Breast epithelium (tissue), 4 donors: ENCODE measurements at places on chromosomes 3 and 15. TPM values are rescaled to one million over a fixed set of nuclear protein-coding genes. Genes with fewer than 3 reads are reported as not detected.

DNA sequence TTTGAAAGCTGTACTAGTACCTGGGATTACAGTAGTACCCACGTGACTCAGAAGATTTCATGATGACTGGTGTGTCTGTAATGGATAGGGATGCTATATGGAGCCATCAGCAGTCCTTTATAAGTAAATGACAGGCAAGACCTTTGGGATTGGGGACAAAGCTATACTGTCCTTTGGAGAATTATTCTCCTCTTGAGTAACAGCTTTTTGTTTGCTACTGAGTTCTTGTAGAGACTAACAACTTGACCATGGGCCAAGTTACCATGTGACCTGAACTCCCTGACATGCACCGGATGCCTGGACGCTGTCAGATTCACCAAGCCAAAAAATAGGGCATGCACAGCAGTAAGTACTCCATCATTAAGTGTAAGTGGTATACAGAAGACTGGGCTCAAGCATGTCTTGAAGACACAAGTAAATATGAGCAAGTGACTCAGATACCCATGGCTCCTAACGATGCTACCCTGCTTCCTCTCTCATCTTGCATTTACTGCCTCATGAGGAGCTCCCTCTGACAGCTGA lies 12.9 kb downstream of the SEC11A start:
- DNase-seq: peak; percentile 35

DNA sequence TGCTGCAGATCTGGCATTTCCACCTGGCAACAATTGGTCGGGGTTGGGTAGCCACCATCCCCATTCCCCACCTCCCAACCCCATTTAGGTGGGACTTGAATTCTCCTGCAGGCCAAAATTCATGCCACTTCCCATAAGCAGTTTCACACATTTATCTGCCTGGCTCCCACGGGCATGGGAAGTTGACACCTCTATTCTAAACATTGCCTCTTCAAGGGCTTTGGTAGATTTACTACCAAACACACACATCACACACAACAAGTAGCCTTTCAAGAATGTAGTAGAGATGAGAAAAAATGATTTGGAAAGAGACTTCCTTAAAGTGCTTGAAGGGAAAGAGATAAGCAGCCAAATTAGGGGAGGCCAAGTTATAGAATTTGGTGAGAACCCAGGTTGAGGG lies 30.9 kb downstream of the ZBTB38 start:
- DNase-seq: no peak

DNA sequence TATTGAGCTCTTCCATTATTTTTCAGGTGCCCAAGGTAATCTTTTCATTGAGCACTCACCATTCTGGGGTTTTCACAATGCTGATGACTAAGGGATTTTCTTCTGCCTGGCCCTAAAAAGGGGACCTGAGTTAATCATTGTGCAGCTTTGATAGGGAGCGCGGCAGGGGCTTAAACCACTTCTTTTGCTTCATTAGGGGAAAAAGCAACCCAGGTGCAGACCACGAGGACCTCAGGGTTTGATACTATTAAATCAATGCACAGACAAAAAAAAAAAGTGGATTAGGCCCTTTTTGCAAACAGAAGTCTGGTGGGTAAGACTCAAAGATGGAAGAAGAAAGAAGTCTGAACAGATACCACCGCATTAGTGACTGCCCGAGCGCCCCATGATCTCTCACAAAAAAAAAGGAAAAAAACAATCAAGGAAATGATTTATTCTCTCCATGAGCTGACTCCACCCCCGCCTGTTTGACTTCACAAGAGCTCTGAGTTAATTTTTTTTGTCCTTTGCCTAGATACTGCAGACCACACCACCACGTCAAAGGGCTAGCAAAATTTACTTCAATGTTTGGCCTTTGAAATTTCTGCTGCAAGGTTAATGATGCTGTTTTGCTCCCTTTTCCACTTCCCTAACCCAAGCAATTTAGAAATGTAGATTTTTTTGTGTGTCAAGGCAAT lies 78.0 kb upstream of the FEZF2 start:
- no peak for DNase-seq

GRCh38 chr3:46664971-46665762 lies 28.3 kb downstream of the ALS2CL start:
- no peak for DNase-seq

DNA sequence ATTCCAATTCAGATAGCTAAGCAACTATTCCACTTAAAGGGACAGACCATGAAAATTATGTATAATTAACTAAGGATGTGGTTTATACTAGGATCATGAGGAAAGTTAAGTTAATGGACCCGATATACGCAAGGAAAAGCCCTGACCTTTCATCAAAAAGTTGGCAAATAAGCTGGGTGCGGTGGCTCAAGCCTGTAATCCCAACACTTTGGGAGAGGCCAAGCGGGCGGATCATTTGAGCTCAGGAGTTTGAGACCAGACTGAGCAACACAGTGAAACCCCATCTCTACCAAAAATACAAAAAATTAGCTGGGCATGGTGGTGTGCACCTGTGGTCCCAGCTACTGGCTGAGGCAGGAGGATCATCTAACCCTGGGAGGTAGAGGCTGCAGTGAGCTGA lies 39.6 kb downstream of the SCAP start:
- DNase-seq: no peak

- DNase-seq: no peak
These were observed 304.4 kb upstream of the TGFBR2 start for GRCh38 chr3:30302027-30302426.

- DNase-seq: no peak
These were observed 168.8 kb upstream of the ALCAM start for GRCh38 chr3:105197863-105198262.

DNA sequence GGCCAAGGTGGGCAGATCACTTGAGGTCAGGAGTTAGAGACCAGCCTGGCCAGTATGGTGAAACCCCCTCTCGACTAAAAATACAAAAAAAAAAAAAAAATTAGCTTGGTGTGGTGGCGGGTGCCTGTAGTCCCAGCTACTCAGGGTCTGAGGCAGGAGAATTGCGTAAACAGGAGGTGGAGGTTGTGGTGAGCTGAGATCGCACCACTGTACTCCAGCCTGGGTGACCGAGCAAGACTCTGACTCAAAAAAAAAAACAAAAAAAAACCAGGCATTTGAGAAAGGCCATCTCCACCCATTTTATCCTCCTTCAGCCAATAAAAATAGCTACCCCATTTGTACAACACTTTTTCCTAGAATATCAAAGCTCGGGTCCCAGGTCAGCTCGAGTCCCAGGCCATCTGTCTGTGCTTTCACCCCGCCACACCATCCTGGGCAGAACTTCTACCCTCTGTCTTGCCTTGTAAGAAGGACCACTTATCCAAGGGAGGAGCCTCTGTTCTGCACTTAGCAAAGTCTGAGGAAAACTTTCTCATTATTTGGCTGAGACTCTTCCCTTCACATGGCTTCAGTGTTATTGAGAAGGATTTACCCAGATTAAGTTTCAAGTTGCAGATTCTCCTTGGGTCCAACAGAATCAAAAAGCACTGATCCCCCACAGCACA lies 99.1 kb downstream of the MESD start:
- no peak for DNase-seq

DNA sequence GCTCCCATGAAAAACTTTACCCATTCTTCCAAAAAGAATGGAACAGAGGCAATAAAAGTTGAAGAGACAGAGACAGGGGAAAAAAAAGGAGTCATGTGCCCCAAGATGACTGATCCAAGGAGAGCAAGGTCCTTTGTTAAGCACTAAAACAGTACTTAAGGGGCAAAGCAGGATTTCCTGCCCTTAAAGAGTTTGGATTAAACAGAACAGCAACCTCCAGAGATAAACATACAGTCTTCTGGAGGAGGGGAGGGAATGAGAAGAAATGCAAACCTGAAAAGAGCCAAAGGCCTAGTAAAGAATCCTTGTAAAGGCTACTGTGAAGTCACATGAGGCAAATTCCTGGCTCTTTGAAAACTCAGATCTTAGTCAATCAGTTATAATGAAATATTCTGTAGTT lies 38.2 kb downstream of the SHQ1 start:
- no peak for DNase-seq

DNA sequence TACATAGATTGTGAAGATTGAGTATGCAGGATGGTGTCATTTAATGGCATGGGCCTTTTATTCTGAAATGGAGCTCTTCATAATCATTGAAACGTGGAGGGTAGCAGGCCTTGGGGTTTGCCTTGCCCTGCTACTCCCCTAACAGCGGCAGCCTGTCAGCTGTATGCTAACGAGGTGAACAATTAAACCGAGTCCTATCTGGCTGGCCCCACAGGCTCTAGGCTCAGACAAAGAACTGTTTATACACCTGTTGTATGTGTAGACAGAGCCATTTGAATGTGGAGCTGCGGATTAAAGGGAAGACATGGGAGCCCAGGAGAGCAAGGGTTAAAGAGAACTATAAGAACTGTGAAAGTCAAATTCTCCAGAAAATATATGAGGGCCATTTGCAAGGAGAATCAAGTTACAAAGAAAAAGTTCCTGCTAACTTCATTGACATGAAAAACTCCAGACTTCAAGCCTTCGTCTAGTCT lies 116.7 kb upstream of the CGNL1 start:
- no peak for DNase-seq

- DNase-seq: no peak
These were observed 962 bp downstream of the NMNAT3 start for GRCh38 chr3:139676632-139677387.

- DNase-seq: no peak
These were observed 56.2 kb downstream of the CEMIP start for GRCh38 chr15:80835336-80835735.

GRCh38 chr3:147387291-147387884 lies 19.0 kb downstream of the ZIC4 start:
- no peak for DNase-seq

DNA sequence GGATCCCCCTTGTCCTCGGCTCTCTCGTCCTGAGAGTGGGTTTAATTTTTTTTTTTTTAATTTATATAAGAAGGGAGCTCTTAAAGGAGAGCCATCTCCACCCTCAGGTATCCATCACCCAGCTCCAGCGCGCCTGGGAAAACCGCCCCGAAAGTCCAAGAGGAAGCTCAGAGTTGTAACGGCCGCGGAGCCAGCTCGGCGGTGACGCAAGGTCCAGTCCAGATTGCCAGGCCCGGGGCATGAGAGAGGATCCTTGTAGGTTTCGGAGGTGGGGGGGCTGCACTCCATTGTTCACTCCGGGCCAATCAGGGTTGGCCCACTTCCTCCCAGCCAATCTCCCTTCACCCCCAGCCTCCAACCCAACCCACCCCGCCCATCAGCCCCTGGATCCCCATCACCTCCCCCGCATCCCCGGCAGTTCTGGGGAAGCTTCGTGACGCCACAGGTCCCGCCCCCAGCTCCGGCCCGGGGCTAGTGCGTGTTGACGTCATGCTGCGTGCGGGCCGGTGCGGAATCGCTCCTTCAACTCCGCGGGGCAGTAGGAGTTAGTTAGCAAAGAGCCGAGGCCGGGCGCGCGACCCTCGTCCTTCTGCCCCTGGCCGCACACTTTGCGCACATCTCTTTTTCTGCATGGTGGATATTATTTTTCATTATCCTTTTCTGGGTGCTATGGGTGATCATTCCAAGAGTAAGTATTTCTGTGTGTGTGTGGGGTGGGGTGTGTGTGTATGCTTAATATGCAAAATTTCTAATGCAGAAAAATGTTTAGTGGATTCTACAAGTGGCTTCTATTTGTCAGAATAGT lies at the start of gene ISL2:
Gene ISL2 (plus strand): TSS at position 520 of the 805 bp plus-strand sequence. CDS start 111 bp downstream, at position 631.
- DNase-seq: no peak

DNA sequence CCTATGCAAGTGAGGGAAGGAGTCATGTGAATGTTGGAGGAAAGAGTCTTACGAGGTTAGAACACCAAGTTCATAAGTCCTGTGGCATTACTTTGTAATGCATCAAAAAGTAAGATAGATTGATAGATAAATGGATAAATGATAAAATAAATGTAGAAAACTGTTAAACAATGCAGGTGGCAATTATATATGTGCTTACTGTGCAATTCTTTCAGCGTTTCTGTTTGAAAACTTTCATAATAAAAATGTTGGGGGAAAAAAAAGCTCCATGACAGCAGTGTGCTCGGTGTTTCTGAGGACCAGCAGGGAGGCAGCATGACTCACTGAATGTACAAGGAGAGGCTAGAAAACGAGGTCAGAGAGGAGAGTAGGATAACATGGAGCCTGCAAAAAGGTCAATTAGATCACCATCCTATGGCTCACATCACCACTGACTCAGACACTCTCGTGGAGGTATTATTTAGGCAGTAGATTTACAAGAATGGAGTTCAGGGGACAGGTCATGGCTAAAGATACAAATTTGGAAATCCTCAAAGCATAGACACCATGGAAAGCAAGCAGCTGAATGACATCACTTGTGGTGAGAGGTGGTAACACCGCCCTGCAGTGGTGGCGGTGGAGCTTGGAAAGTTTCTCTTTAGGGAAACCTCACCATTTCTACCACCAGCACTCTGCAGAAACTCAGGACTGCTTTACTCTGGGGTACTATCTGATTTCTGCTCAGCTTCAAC lies 219.8 kb downstream of the CTNNB1 start:
- DNase-seq: no peak

DNA sequence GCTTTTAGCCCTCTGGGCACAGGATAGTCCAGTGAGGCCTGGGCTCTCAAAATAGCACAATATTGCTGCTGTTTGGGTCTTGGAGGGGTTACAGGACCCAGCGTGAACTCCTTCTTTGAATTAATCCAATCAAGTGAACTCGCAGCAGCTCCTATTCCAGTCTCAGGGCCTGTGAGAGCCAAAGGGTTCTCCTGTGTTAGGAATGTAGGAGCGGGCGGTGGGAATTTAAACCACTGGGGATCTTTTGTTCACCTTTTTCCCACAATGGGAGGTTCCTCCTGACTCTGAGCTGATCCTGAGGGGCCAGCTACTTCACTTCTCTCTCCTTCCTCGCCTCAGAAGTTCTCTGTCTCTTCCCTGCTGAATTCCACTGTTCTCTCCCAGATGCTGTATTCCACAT lies 504.0 kb downstream of the UNC13C start:
- no peak for DNase-seq

GRCh38 chr3:29070959-29071634 lies 209.8 kb upstream of the RBMS3 start:
- no peak for DNase-seq

DNA sequence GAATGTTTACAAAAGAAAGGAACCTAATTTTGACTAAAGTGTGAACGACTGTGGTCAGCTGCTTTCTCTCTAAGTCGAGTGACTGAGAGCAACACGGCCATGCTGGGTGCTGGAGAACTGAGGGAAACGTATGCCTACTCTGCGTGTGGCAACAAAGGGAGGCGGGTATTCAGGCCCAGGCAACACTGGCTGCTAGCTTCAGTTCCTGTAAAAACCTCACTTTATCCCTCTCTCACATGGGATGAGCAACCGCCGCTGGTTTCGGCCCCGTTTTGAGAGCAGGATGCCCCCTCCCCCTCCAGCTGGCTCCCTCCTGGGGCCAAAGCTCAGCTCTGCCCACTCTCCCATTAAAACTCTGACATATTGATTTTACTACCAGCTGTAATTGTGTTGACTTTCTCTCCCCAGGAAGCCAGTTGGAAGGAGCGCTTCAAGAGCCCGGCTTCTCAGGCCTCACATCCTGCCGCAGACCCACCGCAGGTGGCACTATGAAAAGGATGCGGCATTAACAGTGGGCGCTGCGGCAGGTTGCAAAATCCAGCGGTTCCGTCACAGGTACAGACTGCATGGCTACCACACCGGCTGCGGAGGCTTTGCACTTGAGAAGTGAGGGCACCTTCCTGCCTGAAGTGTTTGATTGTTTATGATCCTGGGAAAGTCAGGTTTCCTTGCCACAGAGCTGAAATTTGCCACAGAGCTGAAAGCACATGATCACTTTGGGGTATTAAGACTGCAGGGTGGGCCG lies 12.7 kb downstream of the PLXND1 start:
- DNase-seq: no peak

The SEMA3G gene
- 70.1 TPM for total RNA-seq

The TRAT1 gene
- 0.88 TPM for total RNA-seq

The ARMC8 gene
- total RNA-seq: 93.3 TPM

The LRRC2 gene
- total RNA-seq: 13.8 TPM

The ANO10 gene
- 27.4 TPM for total RNA-seq

The ITIH4 gene
- 5.6 TPM for total RNA-seq
